ENCODE measurements at places on chromosomes 4 and X. TPM values are rescaled to one million over a fixed set of nuclear protein-coding genes. Genes with fewer than 3 reads are reported as not detected.

The FGFBP2 gene
- 0.93 TPM for total RNA-seq

The MAGEA4 gene
- 2.8 TPM for total RNA-seq

The ARHGEF38 gene
- total RNA-seq = not detected

The MTMR8 gene
- total RNA-seq = 8.8 TPM

The PSAPL1 gene
- total RNA-seq = not detected

The SSX1 gene
- total RNA-seq = not detected

The RASSF6 gene
- total RNA-seq = 0.23 TPM

DNA sequence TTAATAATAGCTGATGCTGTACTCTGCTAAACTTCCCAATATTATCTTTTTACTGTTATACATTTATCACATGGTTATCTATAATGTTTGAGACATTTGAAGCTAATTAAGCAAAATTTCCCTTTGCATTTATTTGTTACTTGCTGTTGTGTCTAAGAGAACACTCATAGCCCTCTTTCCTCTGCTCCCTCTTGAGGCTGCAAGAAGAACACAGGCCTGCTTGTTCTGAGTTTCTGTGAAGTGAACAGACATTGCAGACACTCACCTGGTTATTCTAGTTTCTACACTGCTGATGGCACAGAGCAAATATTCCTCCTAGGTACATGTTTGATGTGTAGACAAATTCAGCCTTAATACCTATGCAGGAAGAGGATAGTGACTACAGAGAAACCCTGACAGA lies 367.8 kb downstream of the GASK1B start:
- peak; percentile 48 for DNase-seq

- DNase-seq = no peak
Observed at GRCh38 chr4:15883610-15884243, 54.8 kb downstream of the FGFBP1 start.

GRCh38 chr4:16083241-16084191 lies at the start of gene PROM1:
TSS of gene PROM1 (minus strand) at chr4:16084023. CDS start at chr4:16075906, 8,117 bp downstream.
- peak; percentile 82 for DNase-seq

DNA sequence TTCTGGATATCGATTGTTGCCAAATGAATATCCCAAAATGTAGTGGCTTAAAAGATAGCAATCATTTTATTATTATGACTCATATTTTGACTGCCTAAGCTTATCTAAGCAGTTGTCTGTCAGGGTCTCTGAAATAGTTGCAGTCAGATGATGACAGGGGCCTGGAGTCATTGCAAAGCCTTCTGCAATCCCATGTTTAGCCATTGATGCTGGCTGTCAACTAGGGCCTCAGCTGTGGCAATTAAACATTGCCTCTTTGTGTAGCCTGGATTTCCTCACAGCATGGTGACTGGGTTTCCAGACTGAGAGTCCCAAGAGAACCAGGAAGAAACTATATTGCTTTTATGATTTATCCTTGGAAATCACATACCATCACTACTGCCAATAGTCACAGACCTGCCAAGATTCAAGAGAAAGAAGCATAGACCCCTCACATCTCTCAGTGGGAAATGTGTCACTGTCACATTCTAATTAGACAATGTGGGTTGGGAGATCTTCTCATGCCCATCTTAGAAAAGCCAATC lies 227.3 kb upstream of the NOCT start:
- no peak for DNase-seq

DNA sequence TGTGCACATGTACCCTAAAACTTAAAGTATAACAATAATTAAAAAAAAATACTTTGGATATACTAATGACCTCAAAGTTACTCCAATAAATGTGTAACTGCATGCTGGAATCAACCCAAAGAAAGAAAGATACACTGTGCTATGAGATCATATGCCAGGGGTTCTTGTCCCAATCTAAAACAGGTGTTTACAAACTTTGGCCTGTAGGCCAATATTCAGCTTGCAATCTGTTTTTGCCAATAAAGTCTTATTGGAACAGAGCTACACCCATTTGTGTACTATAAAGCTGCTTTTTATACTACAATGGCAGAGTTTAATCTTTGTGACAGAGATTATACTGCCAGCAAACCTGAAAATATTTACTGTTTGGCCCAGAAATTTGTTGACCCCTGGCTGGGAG lies 138.8 kb upstream of the AFF2 start:
- no peak for DNase-seq

GRCh38 chr4:139389102-139389501 lies 64.8 kb upstream of the RAB33B start:
- no peak for DNase-seq

- DNase-seq = no peak
Observed at GRCh38 chr4:74716436-74716765, 77.9 kb downstream of the BTC start.

GRCh38 chr4:40998675-40999358 lies 215.5 kb downstream of the APBB2 start:
- no peak for DNase-seq

GRCh38 chr4:143374255-143374654 lies 37.6 kb downstream of the GAB1 start:
- DNase-seq = no peak

DNA sequence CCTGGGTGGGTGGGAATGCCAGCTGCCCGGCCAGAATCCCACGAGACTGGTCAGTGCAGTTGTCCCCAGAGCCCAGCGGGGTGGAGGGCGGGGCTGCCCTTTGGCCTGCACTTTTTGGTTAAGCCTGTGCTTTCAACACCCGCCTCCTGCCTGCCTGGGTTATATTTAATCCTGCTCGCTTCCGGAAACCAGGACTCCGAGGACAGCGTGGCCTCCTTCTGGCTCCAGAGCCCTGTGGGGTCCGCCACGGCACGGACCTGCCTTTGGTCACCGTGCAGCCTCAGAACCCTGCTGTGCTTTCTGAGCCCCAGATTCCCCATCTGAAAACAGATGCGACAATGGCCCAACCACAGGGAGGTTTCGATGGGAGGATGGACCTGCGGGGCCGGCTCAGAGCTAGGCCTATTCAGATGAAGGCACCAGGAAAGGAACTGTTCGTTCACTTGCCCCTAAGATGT lies 29.4 kb upstream of the KIAA0232 start:
- DNase-seq = no peak

DNA sequence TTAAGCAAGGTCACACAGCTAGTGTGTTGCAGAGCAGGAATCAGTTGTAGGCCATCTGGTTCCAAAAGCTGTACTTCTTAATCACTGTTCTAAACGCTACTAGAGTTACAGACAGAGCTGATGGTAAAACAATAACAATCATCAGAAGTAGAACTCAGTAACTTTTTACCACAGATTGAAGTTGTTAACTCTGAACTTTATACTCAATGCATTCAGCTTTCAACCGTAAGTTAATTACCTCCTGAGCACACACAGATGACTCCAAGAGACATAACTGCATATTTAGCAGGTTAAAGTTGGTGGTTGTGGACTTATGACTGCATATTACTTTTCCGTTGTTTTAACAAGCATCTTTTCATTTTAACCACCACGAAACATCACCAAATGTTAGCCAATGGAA lies 127.3 kb downstream of the PRSS12 start:
- DNase-seq = no peak

DNA sequence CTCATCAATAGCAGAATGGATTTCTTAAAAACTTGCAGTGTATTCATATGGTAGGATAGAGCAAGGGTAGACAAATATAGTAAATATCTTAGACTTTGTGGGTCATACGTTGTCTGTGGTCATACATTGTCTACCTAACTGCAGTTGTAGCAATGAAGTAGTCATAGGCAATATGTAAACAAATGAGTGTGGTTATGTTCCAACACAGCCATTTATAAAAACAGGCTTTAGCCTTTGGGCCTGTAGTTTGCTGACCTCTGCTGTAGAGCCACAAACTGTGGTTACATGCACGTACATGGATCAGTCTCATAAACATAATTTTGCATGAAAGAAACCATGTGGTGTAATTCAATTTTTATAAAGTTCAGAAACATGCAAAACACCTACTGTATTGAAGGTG lies 98.9 kb downstream of the LARP1B start:
- no peak for DNase-seq

GRCh38 chr4:141896687-141897086 lies 260.3 kb downstream of the IL15 start:
- no peak for DNase-seq

GRCh38 chr4:36198068-36198808 lies 46.1 kb downstream of the ARAP2 start:
- DNase-seq = no peak

DNA sequence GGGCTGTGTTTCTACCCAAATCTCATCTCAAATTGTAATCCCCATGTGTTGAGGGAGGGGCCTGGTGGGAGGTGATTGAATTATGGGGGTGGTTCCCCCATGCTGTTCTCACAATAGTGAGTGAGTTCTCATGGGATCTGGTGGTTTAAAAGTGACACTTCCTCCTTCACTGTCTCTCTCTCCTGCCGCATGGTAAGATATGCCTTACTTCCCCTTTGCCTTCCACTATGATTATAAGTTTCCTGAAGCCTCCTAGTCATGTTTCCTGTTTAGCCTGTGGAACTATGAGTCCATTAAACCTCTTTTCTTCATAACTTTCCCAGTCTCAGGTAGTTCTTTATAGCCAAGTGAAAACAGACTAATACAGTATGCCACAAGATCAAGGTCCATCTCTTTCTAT lies 70.0 kb upstream of the MSX1 start:
- DNase-seq = no peak
